GM19239 (cell line): ENCODE measurements at places on chromosomes 7 and 10.

GRCh38 chr10:30736685-30737232 lies 107.2 kb upstream of the LYZL2 start:
- no peak for DNase-seq

GRCh38 chr10:113033991-113034390 lies 83.9 kb downstream of the TCF7L2 start:
- no peak for DNase-seq

DNA sequence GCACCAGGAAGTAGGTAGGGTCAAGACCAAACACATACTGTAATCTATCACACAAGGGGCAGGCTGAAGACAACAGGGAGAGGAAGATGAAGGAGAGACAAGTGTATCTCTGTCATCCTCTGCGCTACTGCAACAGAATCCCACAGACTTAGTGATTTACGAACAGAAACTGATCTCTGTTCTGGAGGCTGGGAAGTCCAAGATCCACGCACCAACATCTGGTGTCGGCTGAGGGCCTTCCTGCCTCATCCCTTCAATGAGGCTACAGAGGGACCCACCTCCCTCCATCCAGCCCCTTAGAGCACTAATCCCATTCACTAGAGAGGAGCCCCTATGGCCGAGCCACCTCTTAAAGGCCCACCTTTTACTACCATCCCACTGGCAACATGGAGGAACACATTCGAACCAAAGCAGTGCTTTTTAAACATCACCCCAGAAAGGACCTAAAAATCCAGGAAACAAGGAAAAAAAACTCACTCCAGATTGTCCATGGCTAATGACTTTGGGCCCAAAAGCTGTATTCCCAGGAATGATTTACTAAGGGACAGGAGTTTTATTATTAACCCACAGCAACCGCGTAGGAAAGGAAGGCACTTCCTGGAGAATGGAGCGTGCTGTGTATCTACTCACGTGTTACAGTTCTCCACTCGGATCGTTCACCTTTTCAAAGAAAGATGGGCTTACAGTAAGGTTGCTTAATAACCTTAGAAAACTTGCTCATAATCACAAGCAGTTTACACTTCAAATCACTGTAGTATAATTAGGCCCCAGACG lies 4.2 kb downstream of the BNIP3 start:
- no peak for DNase-seq

DNA sequence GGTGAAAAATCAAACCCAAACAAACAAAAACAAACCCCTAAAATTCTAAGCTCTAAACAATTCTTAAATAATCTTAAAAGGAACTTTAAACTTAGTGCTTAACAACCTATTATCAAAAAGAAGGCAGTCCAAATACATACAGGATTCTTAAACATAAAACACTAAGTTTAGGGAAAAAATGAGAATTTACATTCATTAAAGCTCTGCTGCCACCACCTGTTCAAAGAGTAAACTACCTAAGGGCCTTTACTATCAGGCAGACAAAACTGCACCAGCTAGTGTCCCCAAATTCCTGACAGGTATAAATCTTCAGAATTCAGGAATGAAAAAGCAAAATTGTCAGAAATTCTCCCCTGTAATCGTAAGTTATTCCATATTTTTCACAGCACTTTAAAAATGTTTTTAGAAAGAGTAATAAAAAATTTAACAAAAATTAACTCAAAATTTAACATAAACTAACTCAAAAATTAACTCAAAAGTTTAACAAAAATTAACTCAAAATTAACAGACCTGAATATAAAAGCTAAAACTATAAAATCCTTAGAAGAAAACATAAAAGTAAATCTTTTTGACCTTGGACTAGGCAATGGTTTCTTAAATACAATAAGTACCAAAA lies 55.1 kb downstream of the PDZD8 start:
- no peak for DNase-seq

DNA sequence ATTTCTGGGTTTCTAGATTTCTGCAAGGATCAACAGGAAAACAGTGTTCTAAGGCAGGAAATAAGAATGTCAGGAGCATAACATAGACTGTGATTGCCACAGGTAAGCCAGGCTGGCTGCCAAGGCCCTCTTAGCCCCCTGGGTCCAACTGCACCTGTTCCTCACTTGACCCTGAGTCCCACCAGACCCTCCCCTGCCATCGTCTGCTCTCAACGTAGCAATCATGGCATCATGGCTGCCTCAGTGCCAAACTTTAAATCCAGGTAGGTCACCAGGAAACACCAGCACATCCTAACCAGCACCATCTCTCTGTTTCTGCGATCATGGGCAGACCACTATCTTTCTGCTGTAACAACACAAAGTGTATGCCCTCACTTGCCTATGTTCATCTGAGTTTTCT lies 267.2 kb downstream of the PAXIP1 start:
- DNase-seq, result no peak

DNA sequence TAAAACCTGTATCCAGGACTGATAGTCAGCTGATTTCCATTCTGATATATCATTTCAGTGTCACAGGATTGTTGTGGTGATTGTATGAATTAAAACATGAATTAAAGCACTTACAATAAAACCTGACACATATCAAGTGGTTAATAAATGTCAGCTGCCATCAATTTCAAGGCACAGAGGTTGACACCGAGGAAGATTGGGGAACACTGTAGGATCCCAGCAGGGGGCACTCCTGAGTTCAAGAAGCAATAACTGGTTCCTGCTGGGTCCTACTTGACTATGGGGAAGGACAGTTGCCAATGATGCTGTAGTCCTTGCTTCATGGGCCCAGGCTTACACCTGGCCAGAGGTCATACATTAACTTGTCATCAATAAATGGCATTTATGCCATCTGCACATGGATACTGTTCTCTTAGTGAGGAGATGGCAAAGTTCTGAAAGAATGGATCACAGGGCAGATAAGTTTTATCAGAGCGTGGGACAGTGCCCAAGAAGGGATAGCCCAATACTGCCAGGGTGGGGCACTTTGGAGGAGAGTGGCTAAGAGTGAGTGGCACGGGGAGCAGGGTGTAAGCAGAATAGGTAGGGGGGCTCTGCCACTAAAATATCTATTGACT lies 24.1 kb downstream of the FZD1 start:
- DNase-seq, result no peak

DNA sequence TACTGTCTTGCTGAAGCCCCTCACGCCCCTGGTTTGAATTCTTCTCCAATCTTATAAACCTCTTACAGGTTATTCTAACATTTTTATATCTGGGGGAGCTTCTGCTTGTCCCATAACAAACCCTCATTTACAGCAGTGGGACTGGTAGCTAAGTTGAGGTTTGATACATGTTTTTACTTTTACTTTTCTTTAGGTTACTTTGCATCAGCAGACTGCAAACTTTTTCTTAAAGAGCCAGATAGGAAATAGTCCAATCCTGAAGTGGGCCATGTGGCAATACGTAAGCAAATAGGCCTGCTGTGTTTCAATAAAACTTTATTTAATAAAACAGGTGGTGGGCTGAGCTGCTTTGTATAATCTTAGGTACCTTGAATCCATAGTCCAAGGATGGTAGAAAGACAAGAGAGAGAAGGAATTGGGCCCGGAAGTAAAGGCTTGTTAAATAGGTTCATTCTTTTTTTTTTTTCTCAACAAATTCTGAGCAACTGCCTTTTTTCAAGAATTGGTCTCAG lies 27.3 kb downstream of the RAB18 start:
- no peak for DNase-seq

DNA sequence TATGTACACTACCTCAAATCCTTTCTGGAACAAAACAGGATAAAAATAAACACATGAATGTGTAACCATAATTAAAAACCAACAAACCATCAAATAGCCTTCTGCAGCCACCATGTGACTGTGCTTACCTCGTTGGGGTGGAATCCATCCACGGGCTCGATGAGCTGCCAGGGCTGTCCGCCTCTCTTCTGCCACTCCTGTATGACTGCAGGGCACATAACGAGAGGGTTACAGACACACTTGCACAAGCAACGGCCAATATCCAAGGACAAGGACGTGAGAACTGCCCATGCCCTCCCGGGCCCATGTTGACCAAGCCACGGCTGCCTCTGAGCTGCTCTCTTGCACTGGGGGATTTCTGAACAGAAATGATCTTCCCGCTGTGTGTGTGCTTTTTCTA lies 132.2 kb downstream of the ANLN start:
- DNase-seq, result no peak

GRCh38 chr7:70082099-70082611 lies 483.9 kb downstream of the AUTS2 start:
- no peak for DNase-seq

- no peak for DNase-seq
These were observed 36.0 kb downstream of the GNA12 start for GRCh38 chr7:2807845-2808772.

GRCh38 chr7:123143252-123144006 lies 56.3 kb downstream of the SLC13A1 start:
- DNase-seq, result no peak

GRCh38 chr10:88057720-88058119 lies 194.3 kb downstream of the PTEN start:
- no peak for DNase-seq

DNA sequence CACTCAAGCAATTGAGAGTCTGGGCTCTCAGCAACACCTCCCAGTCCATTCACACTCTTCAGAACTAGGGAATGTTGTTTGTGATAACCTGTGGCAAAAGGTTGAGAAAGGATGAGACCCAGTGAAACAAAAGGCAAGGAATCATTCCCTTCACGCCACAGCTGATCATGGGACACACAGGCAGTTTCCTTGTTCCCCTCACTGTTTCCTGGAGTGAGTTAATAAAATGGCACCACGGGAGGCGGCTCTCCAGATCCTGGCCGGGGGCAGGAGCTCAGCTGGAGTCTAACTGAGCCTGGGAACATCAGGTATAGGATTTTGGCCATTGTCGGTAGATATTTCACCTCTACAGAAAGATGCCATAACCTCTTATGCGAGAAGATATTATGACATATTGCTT lies 107.3 kb upstream of the FAM171A1 start:
- DNase-seq, result no peak

DNA sequence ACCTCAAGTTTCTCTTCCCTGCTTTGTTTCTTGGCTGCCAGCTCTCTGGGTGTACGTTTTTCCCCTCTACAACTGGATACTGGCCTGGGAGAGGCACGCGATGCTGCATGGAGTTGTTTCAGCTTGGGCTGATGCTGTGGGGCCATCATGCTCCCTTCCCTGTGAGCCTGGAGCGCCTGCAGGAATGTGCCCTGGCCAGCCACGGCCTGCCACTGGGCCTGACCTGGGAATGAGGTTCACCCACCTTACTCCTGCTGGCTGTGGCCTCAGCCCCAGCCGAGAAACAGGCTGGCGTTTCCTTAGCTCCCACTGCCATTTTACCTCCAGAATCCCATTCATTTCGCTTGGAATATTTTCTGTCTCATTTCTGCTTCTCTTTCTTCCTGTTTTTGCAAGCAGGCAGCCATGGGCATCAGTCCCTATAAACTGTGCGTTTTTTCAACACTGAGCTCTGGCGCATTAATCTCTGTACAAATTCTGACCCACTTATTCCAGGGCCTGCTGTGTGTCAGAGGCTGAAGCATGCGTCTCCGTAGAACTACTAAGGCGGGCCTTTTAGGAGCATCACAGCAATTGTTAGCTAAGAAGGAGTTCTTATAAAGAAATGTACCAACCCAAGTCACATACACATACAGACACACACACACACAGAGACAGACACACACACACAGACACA lies 57.9 kb downstream of the GATA3 start:
- DNase-seq, result no peak

GRCh38 chr10:3570855-3571266 lies 214.1 kb downstream of the KLF6 start:
- no peak for DNase-seq

DNA sequence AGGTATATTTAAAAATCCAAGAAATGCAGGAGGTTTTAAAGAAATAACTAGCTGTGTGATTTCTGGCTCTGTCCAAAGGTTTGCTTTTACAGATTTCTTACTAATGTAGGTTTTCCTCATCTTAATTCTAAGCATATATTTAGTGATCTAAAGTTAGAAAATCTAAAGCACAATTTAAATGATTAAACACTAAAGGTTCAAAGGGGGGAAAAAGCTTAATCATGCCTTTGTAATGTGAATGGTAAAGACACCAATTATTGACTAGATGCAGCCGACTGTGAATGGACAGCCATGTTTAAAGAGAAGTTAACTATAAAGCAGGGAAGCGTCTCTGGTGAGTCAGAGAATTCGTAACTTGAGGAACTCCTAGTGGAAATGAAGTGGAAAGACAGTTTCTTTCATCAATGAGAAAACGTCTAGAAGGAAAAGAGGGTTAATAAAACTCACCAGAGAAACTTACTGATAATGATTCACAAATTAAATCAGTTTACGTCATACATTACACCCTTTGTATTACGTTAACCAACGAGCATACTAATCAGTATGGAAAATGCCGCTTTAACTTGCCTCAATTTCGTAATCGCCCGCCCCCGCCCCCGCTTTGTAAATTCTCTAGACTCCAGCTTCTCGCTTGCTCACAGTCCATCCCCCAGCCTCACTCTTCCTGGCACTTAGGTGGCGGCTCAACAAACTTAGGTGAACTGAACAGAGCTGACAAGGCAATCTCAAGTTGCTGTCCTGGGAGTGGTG lies 1.1 kb upstream of the HBP1 start:
- DNase-seq, result no peak

DNA sequence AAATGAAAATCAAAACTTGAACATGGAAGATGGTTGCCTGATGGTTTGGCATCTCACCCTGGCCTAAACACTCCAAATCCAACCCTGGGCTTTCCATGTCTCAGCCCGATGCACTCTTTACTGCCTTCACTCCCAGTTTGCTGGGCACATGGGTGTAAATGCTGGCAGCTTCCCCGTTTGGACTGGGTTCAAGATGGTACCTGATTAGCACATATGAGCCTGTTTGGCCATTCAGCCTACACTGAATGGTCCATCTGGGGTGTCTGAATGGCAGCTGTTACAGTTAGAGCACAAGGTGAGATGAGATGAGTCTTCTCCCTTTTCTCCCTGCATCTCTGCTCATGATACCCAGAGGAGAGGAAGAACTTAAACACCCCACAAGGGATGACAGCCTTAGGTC lies 37.1 kb downstream of the ATXN7L1 start:
- no peak for DNase-seq

DNA sequence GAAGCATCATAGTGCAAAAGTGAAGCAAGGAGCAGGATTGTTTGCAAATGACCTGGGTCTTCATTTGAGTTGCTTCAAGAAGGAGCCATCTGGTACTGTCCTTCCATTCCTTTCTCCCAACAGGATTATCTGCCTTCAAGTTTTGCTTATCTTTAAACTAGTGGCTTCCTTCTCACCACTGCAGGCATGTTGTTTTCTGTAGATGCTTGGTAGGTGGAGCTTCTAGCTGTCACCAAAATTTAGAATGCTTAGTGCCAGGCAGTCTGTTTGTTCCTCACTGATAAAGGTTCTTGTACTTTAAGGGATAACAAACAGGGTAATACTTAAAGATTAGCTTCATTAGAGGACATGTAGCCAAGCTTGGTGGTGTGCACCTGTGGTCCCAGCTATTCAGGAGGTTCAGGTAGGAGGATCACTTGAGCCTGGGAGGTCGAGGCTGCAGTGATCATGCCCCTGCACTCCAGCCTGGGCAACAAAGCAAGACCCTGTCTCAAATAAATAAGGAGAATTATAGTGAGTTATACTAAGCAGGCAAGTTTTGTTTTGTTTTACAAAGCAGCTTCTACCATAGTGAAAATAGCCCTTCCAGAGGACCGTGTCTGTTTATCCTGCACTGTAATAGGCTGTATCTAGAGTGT lies 5.7 kb downstream of the ARL5B start:
- DNase-seq, result no peak

GRCh38 chr10:115975506-115975905 lies 297.5 kb downstream of the GFRA1 start:
- DNase-seq, result no peak

GRCh38 chr10:42999385-43000020 lies 77.4 kb upstream of the RET start:
- no peak for DNase-seq
